ENCODE measurements at places on chromosomes 11 and 22.

DNA sequence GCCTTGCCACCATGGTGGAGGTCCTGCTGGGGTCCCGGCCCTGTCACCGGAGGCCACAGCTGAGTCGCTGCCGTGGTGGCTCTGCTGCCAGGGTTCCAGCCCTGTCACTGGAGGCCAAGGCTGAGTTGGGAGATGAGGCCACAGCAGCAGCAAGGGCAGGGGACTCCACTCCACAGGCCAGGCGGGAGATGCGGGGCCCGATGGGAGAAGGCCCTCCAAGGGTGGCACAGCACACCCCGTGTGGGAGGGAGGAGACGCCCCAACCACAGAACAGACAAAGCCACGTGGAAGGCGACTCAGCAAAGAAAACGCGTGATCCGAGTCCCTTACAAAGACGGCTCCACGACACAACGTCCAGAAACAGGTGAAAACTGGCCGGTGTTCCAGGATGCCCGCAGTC is 159.3 kb downstream of the BRD1 start:
- DNase-seq: no peak

DNA sequence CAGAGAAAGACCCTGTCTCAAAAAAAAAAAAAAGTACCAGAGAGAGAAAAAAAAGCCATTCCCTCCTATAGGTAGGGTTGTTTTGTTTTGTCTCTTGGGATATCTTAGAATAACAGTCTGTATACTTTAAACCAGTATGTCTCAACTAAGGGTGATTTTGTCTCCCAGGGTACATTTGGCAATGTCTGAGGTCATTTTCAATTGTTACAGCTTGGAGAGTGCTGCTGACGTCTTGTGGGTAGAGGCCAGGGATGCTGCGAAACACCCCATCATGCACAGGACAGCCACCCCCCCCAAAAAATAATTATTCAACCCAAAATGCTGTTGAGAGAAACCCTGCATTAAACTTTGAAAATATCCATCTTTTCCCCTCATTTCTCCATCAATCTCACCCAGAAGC is 56.1 kb upstream of the CRTAM start:
- no peak for DNase-seq

- no peak for DNase-seq
These were observed 43.2 kb upstream of the TP53AIP1 start for GRCh38 chr11:128985880-128986279.

GRCh38 chr11:17700991-17701390 is 18.4 kb upstream of the MYOD1 start:
- no peak for DNase-seq

DNA sequence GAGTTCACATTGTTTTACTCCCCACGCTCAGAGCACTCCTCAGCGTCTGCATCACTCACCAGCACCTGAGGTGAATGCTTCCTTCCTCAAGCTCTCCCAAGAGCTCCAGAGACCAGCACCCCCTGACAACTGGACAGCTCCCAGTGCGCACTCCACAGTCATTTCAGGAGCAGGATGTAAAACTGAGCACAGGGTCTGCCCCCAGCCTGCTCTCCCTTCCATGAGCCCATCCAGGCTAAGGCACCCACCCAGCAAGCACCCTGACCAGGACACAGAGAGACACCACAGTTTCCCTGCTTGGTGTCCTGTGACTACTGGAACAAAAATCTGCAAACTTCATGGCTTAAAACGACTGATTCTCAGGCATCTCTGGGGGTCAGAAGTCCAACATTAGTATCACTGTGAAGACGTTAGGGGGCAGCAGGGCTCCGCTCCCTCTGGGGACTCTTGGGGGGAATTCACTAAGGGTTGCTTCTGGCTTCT is 3.3 kb downstream of the SCGB1D2 start:
- DNase-seq: no peak

DNA sequence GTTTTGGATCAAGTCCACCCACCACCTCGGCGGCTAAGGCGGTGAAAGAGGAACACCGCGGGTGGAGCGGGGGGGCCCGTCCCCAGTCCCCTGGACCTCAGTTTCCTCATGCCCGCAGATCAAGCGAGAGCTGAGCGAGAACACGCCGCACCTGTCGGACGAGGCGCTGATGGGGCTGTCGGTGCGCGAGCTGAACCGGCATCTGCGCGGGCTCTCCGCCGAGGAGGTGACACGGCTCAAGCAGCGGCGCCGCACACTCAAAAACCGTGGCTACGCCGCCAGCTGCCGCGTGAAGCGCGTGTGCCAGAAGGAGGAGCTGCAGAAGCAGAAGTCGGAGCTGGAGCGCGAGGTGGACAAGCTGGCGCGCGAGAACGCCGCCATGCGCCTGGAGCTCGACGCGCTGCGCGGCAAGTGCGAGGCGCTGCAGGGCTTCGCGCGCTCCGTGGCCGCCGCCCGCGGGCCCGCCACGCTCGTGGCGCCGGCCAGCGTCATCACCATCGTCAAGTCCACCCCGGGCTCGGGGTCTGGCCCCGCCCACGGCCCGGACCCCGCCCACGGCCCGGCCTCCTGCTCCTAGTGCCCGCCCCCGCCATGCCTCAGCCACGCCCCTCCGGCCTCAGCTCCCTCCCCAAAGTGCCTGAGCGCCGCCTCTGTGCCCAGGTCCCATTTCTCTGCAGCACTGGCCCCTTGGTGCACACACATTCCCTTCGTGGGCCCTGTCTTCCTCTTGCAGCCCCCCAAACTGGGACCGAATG is 12.7 kb downstream of the MAFF start:
- no peak for DNase-seq

GRCh38 chr22:18995327-18995711 is 59.2 kb upstream of the PRODH start:
- DNase-seq: no peak

- no peak for DNase-seq
These were observed 12.2 kb upstream of the RPS3 start for GRCh38 chr11:75386942-75387630.
